ENCODE measurements at places on chromosomes 12 and 14.

- DNase-seq: no peak
These were observed 131.8 kb downstream of the TBX5 start for GRCh38 chr12:114274131-114274530.

- DNase-seq: no peak
These were observed 29.6 kb downstream of the WBP11 start for GRCh38 chr12:14773685-14774073.

- no peak for DNase-seq
These were observed 123.9 kb downstream of the SLC16A7 start for GRCh38 chr12:59719701-59720100.

DNA sequence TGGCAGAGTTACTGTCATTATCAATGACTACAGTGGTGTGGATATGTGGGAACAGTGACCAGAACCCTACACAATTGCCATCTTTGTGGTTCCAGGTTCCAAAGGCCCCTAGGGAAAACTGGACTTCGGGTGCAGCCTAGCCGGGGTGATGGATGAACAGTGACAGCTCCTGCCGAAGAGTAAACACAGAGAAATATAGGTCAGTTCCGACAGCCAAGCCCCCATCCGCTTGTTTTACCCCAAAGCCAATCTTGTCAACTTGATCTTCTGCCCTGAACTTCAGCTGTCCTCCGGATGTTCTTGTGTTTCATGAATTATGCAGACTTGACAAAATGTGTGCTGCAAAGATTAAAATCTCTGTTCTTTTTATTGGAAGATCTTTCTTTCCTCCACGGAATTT lies 200.4 kb upstream of the SRRM4 start:
- DNase-seq: no peak

GRCh38 chr12:115756271-115756670 lies 521.2 kb downstream of the MED13L start:
- no peak for DNase-seq

- no peak for DNase-seq
These were observed 199.3 kb upstream of the PDZRN4 start for GRCh38 chr12:40988824-40989223.

DNA sequence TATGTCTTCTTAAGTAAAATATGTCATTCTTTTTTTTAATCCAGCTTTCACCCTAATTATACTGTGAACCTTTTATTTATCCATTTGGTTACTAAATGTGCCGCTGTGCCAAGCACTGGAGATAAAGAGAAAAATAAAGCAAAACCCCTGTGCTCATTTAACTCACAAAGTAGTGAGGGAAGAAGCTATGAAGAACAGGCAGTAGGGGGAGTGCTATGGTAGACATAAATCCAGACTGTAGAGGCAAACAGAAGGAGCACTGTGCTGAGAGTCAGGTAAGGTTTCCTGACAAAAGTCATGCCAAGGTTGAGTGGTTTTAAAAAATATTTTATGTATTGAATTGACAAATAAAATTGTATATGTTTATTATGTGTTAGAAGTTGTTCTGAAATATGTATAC lies 188.5 kb upstream of the SYT10 start:
- no peak for DNase-seq

DNA sequence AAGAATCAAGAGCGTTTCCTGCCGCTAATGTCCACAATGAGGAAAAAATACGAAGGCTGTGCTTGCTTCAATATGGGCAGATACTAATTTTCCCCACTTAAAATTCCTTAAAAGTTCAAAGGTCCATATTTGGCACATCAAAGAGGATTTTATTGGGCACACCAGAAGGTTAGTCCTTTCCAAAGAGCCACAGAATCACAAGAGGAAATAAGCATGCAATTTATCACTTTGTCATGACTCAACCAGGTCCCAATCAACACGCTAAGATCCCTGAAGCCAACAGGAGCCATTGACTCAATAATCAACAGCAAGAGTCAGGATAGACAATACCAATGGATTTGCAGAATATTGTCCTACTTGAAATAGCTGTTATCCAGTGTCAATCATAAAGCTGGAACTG lies 80.6 kb downstream of the MAP1LC3B2 start:
- no peak for DNase-seq

GRCh38 chr12:47946413-47947323 lies 16.7 kb upstream of the TMEM106C start:
- DNase-seq: peak; percentile 62

Measured in GM03348 (cell line).